Liver (tissue), 10 donors: ENCODE measurements at places on chromosomes 2 and 18.

- no peak for DNase-seq
Measured at GRCh38 chr18:28132084-28132483, 44.8 kb downstream of the CDH2 start.

DNA sequence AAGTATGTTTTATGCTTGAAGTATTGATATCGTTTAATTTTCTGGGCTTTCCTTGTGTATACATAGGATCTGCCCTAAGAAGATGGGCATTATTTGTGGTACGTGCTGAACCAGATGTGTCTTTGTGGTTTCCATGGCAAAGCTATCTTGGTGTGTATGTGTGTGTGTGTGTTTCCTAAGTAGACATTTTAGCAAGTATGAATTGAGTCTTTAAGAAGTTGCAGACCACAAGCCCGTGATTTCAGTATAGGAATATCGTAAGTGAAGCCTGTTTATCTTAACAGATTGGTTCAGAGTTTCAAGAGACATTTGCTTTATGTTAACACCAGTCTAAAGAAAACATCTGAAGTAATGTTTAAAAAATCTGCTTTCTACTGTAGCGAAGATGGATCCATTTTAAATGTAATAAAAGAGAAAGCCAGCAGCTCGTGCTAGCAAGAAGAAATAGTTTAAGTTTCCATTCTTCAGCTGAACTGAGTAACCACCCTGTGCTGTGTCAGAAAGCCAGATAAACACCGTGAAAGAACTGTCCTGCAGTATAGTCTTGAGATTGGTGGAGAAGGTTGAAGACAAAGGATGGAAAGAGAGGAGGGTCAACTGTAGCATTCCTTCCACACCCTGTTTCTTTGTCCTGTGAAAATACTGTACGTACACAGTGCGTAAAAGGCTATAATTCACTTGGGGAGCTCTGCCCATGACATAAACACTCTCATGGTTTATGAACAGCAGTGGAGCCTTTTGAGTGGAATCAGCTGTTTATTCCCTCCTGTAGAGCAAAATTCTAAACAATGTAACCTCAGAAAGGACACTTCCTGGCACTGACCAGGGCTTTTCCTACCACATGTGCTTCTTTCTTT is 91.9 kb upstream of the FOSL2 start:
- no peak for DNase-seq

- no peak for DNase-seq
Measured at GRCh38 chr18:71583252-71583651, 960.9 kb downstream of the CBLN2 start.

DNA sequence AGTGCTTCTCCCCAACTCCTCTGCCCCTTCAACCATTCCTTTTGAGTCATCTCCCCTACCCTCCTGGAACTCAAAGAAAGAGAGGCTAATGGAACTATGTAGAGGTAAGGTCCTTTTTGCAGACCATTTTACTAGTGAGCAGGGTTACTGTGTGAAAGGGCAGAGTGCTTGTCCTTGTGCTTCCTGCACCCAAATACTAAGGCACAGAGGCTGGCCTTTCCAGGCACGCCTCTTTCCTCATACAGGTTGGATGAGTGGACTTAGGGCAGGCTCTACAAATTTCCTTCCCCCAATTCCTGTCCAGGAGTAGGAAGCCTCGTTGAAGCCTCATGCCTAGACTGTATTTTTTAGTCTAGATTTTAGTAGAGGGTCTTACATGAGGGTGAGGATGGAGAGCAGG is 288.8 kb upstream of the SLC14A2 start:
- no peak for DNase-seq

DNA sequence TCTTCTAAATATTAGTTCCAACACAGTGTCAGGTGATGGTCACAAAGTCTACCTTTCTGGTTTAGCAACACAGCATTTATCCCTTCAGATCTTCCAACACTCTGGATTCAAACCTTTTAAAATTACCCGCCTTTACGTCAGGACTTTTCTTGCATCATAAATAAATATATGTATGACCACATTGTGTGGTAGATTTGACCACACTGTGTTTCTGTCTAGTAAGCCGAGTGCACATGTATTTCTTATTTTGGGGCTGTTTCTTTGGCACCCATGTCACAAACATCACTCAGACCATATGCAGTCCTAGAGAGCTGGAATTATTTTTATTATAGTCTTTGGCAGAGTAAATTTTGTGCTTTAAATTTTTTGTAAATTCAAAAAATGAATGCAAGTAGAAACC is 172.1 kb downstream of the ANKRD44 start:
- no peak for DNase-seq

- no peak for DNase-seq
Measured at GRCh38 chr2:16050261-16050907, 110.0 kb downstream of the MYCN start.

DNA sequence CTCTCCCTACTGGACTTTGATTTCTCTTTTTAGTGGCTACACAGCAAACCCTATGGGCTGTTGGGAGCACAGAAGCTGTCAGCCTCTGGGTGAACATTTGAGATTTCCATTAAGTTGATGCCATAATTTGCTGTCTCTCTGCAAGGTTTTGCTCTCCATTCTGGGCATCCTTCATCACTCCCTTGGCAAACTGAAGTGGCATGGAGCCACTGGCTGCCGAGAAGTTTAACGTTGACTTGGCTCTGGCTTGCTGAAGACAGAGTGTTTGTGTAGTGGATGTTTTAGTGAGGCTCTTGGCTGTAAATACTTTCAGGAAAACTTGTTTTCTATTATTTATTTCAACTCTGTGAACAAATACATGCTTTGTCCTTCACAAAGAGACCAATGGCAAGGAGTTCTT is 91.5 kb downstream of the ALK start:
- DNase-seq: no peak

GRCh38 chr18:63291278-63291677 is 28.3 kb downstream of the BCL2 start:
- DNase-seq: no peak

DNA sequence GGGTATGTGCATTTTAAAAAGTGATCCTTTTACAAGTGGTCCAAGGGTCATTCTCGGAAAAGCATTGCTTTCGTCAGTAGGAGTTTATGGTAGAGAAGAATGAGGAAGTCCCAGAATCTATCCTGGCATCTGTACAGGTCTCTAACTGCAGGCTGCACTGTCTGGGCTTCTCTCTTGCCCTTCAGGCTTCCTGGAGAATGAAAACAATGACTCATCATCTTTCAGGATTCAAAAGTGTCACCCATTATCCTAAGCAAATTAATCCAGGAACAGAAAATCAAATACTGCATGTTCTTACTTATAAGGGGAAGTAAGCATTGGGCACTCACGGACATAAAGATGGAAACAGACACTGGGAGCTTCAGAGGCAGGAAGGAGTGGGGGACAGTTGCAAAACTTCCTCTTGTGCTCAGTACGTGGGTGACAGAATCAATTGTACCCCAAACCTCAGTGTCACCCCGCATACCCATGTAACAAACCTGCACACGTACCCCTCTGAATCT is 60.2 kb upstream of the TXNDC2 start:
- DNase-seq: no peak

DNA sequence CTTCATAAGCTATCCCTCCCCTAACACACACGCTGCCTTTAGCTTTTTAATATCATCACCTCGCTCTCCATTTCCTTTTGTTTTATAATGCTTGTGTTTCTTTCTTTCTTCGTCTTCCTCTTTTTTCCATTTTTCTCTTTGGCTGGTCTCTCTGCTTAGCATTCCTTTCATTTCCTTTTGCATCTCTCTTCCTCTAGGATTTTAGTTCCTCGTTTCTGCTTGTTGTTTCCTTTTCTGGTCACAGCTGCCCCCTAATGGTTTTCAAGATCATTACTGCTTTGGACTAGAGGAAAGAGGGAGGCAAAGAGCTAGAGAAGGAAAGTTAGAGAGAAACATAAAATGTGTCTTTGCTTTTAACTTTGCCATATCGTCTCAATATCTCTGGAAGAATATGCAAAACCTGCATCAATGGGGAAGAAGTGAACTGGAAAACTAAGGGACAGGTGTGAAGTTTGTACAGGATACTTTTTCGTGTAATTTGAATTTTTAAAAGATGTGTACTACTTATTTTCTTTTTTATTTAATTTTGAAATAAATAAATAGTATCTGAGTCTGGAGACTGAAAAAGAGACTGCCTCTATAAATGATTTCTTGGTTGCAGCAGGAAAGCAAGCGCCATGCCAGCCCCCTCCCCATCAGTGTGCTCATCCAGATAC is 6.3 kb upstream of the NRP2 start:
- DNase-seq: no peak

- no peak for DNase-seq
Measured at GRCh38 chr2:67585400-67585799, 188.3 kb downstream of the ETAA1 start.

GRCh38 chr2:140601342-140601741 is 1529.5 kb downstream of the LRP1B start:
- DNase-seq: no peak

DNA sequence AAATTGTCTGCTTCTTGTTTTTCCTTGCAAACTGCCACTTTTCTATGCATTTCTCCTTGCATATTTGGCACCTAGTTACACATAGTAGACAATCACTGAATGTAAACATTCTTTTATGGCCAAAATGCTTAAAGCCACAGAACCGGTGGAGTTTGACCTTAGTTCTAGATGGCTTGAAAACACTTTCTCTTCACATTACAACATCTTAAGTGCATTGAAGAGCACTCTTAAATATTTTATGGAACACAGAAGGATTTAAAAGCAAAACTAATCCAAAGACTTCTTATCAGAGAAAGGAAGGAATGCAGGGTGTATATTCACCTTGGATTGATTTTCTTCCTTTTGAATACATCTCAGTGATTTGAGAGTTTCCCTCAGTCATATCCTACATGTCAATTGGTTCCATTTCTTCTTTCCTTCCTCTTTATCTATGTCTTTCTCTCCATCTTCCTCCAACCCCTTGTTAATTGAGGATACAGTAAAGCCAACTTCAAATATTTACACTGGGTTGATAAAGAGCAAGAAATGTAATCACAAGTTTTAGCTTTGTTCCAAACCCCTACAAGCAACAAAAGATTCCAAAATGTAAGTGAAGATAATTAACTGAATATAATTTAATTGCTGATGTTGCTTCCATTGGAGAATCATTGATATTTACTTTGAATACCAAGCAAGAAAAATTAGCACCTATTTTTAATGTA is 548.0 kb downstream of the CNTNAP5 start:
- no peak for DNase-seq

GRCh38 chr2:227817850-227818674 is 4.4 kb downstream of the CCL20 start:
- DNase-seq: no peak
